ENCODE measurements at places on chromosomes 2 and 18.

DNA sequence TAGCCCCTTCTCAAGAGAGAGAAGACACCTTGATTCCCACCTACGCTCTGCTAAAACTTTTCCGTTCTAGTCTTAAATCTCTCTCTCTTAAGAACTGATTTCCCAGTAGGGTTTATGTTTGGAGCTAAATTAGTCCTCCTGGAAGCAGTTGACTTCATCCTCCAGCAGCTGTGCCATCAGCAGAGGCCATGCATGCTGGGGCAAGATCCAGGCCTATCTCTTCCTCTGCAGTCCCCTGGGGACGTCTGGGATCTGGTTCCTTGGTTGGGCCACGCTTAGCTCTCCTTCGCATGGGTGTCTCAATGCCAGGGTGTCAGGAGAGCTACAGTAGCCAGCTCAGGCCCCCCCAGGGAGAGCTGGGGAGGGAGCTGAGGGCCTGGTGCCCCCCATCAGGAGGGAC, 49.7 kb downstream of the HPCAL1 start:
- DNase-seq = no peak

- DNase-seq = no peak
These were observed 501.7 kb upstream of the TCF4 start for GRCh38 chr18:56089612-56090258.

GRCh38 chr18:44996261-44996660, 315.6 kb downstream of the SETBP1 start:
- no peak for DNase-seq

DNA sequence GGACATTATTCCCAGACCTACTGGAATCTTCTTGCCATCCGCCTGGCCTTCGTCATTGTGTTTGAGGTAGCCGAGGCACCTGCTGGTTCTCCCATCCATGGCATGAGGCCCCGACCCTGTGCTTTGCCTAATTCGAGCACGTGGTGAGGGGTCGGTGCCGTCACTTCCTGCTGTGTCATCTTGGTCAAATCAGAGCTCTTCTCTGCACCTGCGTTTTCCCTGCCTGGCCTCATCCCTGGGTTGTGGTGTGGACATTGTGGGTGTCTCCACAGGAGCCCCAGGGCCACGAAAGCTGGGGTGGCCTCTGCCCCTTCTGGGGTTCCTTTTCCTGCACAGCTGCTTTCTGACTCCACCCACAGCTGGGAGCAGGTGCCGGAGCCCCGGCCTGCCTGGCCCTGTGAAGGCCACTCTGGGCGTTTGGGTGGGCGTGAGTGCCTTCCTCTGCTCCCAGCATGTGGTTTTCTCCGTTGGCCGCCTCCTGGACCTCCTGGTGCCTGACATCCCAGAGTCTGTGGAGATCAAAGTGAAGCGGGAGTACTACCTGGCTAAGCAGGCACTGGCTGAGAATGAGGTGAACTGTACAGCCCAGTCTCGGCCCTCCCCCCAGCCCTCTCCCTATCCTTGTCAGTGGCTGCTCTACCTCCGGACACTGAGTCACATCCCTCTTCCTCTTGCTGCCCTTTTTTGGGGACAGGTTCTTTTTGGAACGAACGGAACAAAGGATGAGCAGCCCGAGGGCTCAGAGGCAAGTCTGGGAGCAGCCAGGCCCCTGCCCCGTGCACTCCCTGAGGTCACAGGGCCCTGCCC, 34.9 kb downstream of the ANO7 start:
- DNase-seq = no peak

DNA sequence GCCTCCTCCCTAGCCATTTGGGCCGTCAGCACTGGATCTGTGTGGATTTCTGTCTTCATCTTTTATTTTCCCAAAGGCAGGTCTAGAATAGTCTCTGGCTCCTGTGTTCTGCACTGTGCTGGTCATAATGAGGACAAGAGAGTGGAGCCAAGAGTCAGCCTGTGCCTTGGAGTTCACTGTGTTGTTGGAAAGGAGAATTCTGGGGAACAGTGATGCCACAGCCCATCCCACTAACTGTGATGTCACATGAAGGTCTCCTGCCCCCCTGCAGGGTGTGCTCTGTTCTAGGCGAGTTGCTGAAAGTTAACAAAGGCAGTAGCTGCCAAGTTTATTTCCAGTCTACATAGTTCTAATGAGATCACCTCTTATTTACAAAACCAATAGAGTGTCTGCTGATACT, 248.5 kb downstream of the TPGS2 start:
- no peak for DNase-seq

DNA sequence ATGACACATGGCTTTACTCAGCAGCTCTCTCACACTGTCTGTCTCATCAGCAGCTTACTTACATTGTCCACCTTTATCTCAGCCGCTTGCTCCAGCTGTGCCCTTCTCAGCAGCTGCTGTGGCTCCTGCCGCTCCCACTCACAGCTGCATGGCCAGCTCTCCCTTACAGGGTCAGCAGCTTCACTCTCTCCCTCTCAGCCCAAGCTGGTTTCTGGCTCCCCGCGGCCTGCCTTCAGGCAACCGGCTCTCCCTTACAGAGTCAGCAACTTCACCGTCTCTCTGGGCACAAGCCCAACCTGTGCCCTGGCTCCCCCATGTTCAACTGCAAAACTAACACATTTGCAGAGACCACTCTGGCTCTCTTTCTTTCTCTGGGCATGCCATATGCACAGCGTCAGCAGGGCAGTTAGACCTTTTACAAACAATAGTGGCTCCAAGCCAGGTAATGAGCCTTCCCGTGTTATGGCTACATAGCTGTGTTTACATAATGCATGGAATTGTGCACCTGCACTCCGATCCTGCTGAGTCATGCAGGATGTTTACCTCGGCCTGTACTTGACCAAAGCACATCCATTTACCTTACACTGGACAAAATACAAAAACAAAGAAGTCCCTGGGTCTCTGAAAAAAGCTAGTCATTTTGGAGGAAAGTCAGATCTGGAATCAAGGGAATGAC, 167.3 kb downstream of the DOK6 start:
- DNase-seq = no peak

- no peak for DNase-seq
These were observed 201.6 kb upstream of the SKOR2 start for GRCh38 chr18:47453038-47453437.

DNA sequence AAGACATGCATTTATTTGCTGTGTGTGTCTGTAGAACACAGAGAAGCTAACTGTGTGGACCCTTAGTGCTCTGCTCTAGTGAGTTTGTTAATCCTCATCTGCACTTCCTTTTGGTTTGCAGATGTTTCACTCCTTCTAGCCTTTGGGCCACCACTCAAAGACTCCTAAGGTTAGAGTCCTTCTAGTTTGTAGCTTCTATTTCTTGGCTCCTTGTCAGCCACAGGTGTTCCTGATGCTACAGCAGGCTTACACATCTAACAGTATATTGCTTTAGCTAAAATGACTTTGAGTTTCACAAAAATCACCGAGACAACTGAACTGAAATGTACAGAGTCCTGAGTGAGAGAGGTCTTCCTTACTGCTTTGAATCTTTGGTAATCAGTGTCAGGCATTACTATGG, 551.4 kb downstream of the NRXN1 start:
- no peak for DNase-seq

- no peak for DNase-seq
These were observed 166.7 kb downstream of the L3MBTL4 start for GRCh38 chr18:6248017-6248416.

GRCh38 chr2:3078684-3079083, 298.9 kb downstream of the EIPR1 start:
- DNase-seq = no peak

- DNase-seq = no peak
These were observed 15.7 kb downstream of the CCL20 start for GRCh38 chr2:227829337-227829736.

DNA sequence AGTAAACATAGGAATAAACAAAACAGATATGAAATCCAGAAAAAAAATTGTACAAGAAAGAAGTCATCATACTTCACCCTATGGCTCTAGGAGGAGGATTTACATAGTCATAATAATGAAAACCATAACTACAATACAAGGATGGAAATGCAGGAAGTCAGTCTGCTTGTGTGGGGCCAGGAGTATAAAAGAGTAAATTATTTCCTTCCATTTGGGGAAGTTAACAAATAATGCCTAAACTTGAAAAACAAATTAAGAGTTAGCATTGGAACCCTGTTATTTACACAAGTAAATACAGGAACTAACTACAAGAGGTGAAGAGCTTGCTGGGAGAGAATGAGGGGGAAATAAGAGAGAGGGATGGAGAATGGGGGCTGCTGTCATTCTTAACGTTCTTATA, 15.4 kb downstream of the TMEM163 start:
- DNase-seq = no peak

DNA sequence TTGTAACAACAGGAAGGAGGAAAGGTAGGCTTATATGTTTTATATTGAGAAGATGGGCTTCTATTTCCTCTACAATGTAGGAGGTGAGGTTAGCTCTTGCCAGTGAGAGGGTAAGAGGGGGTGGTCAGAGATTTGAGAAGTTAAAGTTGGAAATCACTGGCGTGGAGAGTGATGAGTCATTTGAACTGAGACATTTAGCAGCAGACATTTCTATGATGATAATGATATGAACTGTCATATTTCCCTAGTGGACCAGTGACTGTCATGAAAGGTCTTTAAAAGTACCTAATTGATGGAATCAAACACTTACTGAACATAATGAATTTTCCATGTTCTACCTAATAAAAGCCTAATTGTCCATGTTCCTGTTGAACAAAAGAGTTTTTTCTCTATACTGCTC, 126.1 kb downstream of the FAM161A start:
- no peak for DNase-seq

DNA sequence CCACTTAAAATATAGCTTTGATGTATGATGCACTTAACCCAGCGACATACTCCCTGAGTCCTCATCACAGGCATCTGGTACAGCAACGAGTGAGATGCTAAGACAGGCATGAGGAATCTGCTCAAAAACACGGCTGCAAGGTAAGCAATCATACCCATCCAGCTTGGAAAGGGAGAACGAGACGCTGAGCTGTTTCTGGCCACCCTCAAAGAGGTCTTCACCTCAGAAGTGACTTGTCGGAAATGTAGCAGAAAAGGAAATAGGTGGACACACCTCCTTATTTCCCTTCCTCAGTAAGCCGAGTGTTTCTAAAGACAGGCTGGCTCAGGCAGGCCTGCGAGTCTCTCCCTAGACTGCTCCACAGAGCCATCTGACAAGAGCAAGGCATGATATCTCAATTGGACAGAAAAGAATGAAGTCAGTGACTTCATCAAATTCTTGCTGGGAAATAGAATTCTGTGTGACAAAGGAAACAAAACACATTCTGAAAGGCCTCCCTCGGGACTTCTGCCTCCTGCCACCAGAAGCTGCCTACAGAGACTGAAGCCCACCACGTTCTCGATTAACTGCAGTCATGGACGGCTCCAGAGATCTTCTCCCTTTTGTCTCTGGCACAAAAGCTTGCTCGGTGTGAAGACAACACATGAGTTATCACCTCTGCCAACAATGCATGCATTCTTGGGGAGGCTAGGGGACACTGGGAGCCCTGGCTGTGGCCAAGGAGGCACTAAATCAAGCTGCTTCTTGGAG, 84.3 kb downstream of the UXS1 start:
- DNase-seq = no peak

DNA sequence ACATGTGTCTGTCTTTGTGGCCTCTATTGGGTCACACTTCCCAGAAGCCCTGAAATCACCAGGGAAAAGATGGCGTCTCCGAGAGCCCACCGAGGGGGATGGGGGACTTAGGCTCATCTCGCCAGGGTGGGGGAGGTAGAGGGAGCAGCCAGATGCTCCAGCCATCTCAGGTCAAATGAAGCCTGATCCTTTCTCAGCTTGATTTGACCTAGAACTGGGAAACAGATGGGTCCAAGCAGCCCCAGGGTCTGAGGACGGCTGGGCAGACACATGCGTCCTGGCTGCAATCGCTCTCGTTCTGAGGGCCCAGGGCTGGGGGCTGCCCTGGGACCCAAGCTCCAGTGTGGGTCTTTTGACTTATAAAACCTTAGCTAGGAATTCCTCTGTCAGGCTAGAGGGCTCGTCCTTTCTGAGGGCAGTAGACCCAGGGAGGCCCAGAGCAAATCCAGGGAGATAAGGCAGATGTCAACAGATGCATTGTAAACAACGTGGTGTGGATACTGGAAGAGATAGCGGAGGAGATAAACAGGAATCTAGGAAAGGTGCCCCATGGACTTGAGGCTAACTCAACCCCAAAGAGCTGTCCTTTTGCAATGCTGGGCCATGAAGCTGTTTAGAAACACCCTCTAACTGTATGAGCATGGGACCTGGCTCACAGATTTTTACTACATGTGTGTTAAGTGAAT, 127.7 kb downstream of the MYCN start:
- no peak for DNase-seq

GRCh38 chr2:21500401-21500945, 376.7 kb downstream of the TDRD15 start:
- DNase-seq = no peak

GRCh38 chr2:222134654-222135053, 164.1 kb downstream of the PAX3 start:
- DNase-seq = no peak

DNA sequence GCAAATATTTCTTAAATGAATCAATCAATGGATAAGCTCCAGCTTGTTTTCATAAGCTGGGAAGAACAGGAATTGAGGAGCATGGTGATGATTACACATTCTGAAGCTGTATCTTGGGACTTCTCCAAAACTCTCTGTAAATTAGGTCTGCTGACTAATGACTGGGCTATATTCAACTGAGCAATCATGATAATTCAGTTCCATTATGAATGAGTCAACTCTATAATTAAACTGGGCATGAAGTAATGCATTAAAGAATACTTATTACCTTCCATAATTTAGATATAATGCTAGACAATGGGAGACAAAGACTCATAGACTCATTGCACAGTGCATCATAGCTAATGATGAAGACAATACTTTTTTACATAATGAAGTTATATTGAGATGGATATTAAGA, 207.4 kb downstream of the CBLN2 start:
- no peak for DNase-seq

GRCh38 chr2:227908266-227909054, 37.0 kb downstream of the DAW1 start:
- DNase-seq = no peak

GRCh38 chr18:61955644-61956043, 62.8 kb upstream of the RNF152 start:
- DNase-seq = no peak

DNA sequence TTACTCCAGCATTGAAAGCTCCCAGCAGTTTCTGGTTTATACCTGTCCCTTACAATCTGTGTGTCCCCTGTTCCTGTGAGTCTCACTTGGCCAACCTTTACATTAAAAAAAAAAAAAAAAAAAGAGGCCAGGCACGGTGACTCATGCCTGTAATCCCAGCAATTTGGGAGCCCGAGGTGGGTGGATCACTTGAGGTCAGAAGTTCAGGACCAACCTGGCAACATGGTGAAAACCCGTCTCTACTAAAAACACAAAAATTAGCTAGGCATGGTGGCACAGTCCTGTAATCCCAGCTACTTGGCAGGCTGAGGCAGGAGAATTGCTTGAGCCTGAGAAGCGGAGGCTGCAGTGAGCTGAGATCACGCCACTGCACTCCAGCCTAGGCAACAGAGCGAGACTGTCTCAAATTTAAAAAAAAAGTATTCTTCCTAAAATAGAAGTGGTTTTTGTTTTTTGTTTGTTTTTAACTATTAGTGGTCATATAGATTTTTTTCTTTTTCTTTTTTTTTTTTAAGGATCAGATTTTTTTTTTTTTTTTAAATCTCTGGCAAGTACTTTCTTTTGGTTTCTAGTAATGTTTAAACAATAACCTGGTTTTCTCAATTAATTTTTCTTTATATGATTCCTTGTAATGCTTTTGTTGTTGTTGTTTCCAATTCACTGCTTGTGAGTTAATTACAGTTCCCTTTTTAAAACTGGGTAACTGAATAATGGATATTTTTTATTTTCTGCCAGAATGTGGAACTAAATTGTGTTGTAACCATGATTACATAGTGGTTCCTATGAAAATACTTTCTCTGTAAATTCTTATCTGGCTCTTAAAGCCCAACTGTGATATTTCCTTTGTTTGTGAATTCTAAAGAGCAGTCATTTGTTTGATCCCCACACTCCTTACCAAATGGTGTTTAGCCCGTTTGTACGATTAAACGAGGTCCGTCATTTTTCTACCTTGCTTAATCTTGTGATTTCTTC, 116.8 kb downstream of the CTAGE1 start:
- no peak for DNase-seq
